Psoas muscle (tissue), 8 donors: ENCODE measurements at places on chromosomes 2 and 18. TPM values are rescaled to one million over a fixed set of nuclear protein-coding genes. Genes with fewer than 3 reads are reported as not detected.

Gene DNER
- 0.87 TPM for total RNA-seq

- DNase-seq, result no peak
These were observed 91.5 kb downstream of the GULP1 start for GRCh38 chr2:188383158-188383557.

GRCh38 chr2:12313445-12314126 is 403.1 kb upstream of the TRIB2 start:
- DNase-seq, result no peak

GRCh38 chr18:26386002-26386401 is 159.8 kb downstream of the TAF4B start:
- no peak for DNase-seq

GRCh38 chr2:205914213-205915129 is 171.5 kb downstream of the INO80D start:
- DNase-seq, result no peak
